ENCODE measurements at places on chromosomes 5 and 9.

GRCh38 chr9:20854444-20854843 is 170.4 kb downstream of the FOCAD start:
- no peak for DNase-seq

GRCh38 chr9:3502560-3503398 is 23.0 kb downstream of the RFX3 start:
- no peak for DNase-seq

- DNase-seq = no peak
Measured at GRCh38 chr5:58717303-58718007, 134.6 kb downstream of the RAB3C start.

DNA sequence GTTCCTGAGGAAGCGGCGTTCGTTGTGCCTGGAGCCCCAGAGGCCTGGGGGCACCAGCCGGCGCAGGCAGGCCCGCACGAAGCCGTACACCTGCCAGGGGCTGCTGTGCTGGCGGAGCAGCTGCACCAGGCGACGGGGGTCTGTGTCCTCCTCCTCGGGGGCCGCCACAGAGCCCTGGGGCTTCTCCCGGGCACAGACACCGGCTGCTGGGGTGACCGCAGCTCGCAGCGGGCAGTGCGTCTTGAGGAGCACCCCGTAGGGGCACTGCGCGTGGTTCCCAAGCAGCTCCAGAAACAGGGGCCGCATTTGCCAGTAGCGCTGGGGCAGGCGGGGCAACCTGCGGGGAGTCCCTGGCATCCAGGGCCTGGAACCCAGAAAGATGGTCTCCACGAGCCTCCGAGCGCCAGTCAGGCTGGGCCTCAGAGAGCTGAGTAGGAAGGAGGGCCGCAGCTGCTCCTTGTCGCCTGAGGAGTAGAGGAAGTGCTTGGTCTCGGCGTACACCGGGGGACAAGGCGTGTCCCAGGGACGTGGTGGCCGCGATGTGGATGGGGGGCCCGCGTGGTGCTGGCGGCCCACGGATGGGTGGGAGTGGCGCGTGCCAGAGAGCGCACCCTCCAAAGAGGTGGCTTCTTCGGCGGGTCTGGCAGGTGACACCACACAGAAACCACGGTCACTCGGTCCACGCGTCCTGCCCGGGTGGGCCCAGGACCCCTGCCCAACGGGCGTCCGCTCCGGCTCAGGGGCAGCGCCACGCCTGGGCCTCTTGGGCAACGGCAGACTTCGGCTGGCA is 1.3 kb downstream of the TERT start:
- DNase-seq = no peak

DNA sequence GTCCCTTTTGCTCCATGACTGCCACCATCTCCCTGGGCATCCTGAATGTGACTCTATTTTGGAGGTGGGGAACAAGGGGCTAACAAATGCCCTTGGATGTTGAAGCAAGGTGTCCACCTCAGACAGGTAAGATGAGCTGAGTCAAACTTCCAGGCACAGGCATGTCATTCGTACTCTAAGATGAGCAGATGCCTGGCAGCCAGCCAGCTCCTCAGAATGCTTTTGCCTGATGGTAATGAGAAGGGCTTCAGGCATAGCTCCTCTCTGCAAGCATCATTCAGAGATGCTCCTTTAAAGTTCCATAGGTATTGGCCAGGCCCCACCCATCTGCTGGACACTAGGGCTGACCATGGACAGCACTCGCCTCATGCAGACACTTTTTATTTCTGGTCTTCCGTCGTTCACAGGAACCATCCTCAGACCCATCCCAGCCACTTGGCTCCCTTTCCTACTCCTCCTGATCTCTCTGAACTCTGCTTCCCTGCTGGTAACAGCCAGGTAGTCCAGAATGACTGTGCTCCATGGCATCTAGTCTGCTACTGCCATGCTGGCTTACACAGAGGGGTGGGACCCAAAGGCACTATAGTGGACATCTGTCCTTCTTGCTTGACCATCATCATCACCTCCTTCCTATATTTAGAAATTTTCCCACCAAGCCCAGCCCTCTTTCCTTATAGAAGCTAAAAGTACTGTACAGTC is 118.8 kb downstream of the GLIS3 start:
- no peak for DNase-seq

- DNase-seq = no peak
Measured at GRCh38 chr9:7778851-7779600, 20.6 kb downstream of the DMAC1 start.

DNA sequence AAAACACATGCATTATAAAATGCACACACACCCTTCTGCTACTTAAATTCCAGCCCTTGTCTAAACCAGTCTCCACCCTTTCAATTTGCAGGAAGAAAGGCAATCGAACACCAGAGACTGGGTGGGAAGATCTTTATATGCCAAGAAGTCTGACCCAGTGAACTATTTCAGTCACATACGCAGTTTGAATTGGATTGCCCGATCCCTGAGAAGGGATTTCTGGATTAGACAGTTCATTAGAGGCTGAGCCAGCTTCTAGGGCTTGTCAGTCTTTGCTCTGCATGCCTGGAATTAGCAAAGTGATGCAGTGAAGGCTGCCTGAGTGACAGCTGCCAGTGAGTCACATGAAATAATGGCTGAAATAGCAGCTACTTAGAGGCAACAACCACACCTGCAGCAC is 159.9 kb downstream of the PPP2R2B start:
- no peak for DNase-seq

GRCh38 chr5:132002757-132003156 is 8.7 kb downstream of the ACSL6 start:
- DNase-seq = no peak

DNA sequence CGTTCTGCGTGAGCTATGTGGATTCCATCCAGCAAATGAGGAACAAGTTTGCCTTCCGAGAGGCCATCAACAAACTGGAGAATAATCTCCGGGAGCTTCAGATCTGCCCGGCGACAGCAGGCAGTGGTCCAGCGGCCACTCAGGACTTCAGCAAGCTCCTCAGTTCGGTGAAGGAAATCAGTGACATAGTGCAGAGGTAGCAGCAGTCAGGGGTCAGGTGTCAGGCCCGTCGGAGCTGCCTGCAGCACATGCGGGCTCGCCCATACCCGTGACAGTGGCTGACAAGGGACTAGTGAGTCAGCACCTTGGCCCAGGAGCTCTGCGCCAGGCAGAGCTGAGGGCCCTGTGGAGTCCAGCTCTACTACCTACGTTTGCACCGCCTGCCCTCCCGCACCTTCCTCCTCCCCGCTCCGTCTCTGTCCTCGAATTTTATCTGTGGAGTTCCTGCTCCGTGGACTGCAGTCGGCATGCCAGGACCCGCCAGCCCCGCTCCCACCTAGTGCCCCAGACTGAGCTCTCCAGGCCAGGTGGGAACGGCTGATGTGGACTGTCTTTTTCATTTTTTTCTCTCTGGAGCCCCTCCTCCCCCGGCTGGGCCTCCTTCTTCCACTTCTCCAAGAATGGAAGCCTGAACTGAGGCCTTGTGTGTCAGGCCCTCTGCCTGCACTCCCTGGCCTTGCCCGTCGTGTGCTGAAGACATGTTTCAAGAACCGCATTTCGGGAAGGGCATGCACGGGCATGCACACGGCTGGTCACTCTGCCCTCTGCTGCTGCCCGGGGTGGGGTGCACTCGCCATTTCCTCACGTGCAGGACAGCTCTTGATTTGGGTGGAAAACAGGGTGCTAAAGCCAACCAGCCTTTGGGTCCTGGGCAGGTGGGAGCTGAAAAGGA is 10.9 kb downstream of the QRFP start:
- no peak for DNase-seq

GRCh38 chr9:69867081-69867814 is 46.6 kb downstream of the CFAP95 start:
- no peak for DNase-seq

DNA sequence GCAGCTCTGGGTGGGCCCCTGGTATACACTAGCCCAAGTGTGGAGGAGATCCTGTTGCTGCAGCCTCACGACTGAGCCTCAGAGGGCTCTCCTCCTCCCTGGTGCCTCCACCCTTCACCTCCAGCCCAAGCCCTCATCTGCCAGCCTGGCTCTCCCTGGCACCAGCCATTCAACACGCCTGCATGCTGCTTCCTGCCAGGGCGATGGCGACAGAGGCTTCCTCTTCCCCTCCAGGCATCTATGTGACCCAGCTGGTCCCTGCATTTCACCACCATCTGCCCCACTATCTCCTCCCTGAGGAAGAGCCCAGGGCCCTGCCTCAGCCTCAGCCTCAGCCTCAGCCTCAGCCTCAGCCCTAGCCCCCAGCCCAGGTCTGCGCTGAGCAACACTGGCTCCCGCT is 54.8 kb upstream of the ANGPTL2 start:
- no peak for DNase-seq

DNA sequence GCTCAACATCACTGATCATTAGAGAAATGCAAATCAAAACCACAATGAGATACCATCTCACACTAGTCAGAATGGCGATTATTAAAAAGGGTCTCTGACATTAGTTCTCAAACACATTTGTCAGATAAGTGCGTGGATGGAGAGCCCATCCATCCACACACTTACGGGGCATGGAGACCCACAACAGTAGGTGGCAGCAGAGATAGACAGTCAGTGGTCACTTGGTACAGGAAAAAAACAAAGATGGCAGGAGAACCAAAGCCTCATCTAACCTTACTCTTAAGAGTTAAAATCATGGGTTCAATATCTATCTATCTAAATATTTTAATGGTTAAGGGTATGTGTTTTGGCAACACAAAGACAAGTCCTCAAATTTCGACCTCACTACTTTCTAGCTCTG is 1378.7 kb upstream of the C9orf72 start:
- no peak for DNase-seq

DNA sequence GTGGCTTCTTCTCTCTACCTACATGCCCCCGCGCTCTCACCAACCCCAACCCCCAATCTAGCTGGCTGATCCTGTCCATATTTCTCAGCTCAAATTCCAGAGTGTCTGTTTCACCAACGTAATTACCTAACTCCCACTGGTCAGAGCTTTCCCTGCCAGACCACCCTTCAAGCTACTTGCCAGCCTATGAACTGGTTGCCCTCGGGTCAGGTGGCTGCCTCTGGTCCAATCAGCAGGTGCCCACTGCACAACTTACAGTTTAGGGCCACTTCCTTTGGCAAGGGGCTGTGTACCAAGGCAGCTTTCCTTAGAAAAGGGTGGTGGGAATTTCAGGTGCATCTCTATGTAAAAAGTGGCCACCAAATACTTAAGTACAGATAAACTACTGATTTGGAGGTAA is 92.2 kb upstream of the SLC30A5 start:
- no peak for DNase-seq

DNA sequence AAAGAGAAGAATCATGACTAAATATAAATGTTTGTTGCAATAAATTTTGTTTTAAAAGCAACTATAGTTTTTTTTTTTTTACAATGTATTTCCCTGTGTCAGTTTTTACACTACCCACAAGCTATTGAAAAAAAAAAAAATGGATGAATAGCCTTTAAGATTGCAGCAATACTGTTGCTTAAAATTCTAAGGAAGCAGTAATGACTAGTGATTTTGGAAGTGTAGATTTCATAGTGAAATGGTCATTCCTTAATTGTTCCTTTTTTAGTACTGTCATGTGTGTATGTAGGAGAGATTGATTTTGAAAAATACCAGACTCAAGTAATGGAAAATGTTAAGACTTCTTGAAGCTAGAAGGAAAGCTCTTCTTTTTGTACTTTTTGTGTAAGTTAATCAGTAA is 53.1 kb downstream of the NDUFS4 start:
- no peak for DNase-seq

- no peak for DNase-seq
Measured at GRCh38 chr5:73838901-73839300, 212.9 kb downstream of the ARHGEF28 start.

DNA sequence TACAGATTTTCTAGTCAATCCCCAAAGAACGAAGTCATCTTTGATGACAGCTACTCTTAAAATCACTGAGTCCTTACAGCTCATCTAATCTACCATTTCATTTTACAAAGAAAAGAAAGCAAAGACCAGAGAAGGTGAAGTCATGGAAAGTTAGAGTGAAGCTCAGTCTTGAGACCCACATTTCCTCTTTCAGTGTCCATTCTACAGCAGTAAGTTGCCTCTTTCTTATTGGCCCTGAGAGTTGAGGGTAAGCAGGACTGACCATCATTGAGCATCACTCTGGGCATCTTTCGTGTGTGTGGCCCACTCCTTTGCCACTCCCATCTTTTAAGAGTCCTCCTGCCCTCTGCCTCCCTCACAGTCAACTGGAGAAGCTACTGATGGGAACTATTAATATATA is 251.8 kb upstream of the NR4A3 start:
- DNase-seq = no peak

GRCh38 chr9:108045851-108046250 is 556.3 kb upstream of the KLF4 start:
- no peak for DNase-seq

DNA sequence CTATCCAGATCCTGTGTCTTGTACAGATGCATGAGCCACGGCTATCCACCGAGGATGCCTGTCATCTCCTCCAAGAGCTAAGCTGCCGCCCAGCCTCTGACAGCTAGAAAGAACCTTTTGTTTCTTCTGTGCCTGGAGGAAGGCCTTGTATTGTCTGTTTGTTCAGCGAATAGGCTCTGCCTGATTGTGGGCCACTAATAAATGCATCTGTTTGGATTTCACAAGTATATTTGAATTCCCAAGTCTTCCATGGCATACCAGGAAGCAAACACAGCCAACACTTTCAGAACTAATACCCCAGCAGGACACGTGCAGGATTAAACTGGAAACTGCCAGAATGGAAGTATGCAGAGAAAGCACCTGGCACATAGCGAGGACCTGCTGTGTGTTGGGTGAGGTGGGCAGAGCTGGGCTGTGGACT is 92.7 kb upstream of the NEURL1B start:
- no peak for DNase-seq

DNA sequence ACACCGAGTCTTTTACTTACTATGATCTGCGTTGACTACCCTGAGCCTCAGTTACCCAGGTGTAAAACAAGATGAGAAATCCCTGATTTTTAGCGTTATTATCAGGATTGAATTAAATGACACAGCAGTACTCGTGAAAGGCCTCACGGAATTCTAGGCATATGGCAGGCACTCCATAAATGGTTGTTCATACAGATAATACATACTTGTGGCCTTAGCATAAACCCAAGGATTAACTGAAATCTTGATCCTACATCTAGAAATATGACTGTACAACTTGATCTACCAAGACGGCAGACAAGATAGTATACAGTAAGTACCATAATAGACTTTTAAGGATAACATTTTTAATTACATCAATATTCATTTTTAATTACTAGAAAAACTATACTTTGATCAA is 409.8 kb downstream of the BNC2 start:
- no peak for DNase-seq

- no peak for DNase-seq
Measured at GRCh38 chr5:39226100-39226451, 6.7 kb upstream of the FYB1 start.

- DNase-seq = no peak
Measured at GRCh38 chr5:56610093-56610698, 205.2 kb upstream of the MAP3K1 start.

- no peak for DNase-seq
Measured at GRCh38 chr9:112194969-112195431, 19.9 kb upstream of the SUSD1 start.

- peak; percentile 59 for DNase-seq
Measured at GRCh38 chr9:133505901-133506652, 18.7 kb downstream of the MYMK start.

All from GM04503 (cell line).